ENCODE measurements at places on chromosomes 6 and 20. TPM values are rescaled to one million over a fixed set of nuclear protein-coding genes. Genes with fewer than 3 reads are reported as not detected.

GRCh38 chr20:20362774-20363433, 5.0 kb upstream of the INSM1 start:
- no peak for DNase-seq

GRCh38 chr6:170454512-170455285, 98.4 kb downstream of the PSMB1 start:
- no peak for DNase-seq

GRCh38 chr6:14180609-14181008, 63.0 kb downstream of the CD83 start:
- DNase-seq = no peak

DNA sequence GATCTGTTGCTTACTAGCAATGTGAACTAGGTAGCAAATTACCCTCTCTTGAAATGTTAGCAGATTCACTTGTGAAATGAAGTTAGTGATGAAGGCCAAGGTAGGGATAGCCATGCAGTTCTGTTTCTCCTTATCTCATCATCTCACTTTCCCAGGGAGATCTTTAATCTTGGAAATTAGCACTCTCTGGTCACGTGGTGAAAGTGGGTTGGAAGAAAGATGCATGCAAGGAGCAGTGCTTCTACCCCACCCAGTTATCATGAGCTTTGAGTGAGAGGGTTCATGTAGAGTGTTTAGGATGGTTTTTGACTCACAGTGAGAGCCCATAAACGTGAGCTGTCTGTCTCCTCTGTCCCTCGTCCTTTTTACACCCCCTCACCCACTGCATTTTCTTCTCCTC, 346.3 kb downstream of the QKI start:
- DNase-seq = no peak

DNA sequence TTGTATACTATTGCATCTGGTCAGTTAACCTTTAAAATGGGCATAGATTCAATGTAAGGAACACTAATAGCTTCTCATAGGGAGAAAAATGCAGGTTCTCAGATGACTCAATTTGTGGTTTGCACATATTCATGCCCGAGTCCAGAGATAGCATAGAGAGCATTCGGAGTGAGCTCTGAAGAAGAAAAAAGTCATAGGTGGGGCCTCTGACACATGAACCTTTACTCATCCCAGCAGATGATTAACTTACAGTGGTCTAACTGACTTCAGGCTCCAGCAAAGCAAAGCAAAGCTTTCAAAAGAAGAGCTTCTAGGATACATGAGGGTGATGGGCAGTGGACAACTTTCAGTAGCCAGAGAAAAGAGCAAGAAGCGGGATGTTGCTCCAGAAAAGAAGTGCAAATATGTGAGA, 55.3 kb upstream of the BTN3A2 start:
- DNase-seq = no peak

GRCh38 chr6:90090866-90091265, 196.6 kb downstream of the GJA10 start:
- no peak for DNase-seq

DNA sequence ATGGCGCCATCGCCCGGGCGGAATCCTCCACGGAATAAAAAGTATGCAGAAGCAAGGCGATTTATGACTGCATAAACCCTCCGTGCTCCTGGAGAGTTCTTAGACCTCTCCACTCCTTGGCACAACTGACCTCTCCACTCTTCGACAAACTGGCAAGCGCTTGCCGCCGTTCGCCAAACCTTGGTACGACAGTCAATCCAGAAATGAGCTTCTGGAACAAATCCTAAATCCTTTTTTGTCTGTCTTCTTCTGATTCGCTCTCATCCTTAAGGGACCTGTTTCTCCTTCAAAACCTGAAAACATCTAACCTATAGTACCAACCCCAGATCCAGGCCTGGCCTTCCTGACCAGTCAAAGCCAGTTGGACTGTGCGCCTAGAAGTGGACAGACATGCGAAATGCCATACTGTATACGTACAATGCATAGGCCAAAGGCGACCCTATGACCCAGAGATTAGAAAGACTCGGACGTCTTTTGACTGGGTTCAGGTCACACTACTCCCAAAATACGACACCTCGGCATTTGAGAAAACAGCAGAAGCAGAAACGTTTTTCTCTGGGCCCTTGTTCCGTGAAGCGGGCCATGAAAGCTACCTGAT, 59.4 kb downstream of the TRIM27 start:
- DNase-seq = no peak

DNA sequence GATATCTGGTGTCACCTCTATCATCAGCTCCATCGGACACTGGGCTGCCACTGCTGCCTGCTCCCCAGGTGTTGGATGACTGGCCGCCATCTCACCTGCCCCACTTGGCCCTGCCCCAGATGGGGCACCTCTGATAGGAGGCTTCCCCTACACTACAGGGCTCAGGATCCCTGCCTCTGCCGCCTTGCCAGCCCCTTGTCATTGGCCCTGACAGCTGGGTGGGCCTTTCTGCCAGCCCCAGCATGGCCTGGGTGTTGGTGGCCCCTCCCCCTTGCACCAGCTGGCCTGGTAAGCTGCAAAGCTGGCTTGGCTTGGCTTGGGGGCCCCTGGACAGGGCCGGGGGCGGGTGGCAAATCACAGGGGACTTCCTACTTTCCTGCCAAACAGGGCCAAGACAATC, 10.6 kb downstream of the PACSIN1 start:
- no peak for DNase-seq

GRCh38 chr20:59806578-59806975, 126.9 kb downstream of the SYCP2 start:
- no peak for DNase-seq

DNA sequence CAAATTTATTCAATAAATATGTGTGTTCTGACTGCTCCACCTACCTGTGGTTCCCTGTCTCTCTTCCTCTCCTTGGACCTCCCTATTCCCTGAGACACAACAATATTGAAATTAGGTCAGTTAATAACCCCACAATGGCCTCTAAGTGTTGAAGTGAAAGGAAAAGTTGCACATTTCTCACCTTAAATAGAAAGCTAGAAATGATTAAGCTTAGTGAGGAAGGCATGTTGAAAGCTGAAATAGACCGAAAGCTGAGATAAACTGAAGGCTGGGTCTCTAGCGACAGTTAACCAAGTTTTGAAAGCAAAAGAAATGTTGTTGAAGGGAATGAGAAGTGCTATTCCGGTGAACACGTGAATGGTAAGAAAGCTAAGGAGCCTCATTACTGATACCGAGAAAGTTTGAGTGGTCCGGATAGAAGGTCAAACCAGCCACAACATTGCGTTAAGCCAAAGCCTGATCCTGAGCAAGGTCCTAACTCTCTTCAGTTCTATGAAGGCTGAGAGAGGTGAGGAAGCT, 34.1 kb downstream of the UST start:
- DNase-seq = no peak

GRCh38 chr20:58069796-58070663, 158.4 kb downstream of the ANKRD60 start:
- no peak for DNase-seq

- no peak for DNase-seq
These were observed 9.5 kb upstream of the NKX2-2 start for GRCh38 chr20:21523281-21523868.

GRCh38 chr6:132333639-132334520, 67.4 kb downstream of the MOXD1 start:
- DNase-seq = no peak

- DNase-seq = no peak
These were observed 16.0 kb downstream of the FOXO3 start for GRCh38 chr6:108576709-108577108.

DNA sequence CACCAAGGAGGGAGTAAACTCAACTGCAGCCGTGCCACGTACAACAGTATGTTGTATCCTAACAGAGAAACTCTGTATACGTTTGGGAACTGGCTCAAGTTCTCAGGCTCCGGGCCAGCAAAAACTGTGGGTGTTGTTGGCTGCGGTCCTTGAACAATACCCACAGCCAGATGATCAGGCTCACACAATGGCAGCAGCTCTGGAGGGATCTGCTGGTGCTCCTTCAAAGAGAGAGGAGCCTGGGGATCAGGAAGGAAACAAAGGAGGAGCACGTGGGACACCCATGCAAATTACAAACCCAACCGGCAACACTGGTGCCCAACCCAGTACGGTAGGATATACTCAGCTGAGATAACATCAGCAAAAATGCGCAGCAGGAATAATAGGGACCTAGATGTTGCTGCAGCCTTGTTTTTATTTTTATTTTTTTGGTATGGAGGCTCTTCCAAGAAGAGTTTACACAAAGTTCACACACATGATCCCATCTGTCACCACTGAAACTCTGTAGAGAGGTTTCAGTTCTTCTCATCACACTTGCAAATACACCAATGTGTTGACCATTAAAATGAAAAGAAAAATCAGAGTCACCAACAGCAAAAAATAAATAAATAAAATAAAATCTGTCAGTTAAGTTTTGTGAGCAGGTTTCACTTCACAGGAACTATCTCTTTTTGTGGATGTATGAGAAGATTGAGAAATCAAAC, 41.2 kb upstream of the PDE10A start:
- DNase-seq = no peak

GRCh38 chr6:52333840-52334200, 28.1 kb upstream of the PAQR8 start:
- no peak for DNase-seq

GRCh38 chr6:37679539-37680476, 17.9 kb downstream of the MDGA1 start:
- peak; percentile 32 for DNase-seq

DNA sequence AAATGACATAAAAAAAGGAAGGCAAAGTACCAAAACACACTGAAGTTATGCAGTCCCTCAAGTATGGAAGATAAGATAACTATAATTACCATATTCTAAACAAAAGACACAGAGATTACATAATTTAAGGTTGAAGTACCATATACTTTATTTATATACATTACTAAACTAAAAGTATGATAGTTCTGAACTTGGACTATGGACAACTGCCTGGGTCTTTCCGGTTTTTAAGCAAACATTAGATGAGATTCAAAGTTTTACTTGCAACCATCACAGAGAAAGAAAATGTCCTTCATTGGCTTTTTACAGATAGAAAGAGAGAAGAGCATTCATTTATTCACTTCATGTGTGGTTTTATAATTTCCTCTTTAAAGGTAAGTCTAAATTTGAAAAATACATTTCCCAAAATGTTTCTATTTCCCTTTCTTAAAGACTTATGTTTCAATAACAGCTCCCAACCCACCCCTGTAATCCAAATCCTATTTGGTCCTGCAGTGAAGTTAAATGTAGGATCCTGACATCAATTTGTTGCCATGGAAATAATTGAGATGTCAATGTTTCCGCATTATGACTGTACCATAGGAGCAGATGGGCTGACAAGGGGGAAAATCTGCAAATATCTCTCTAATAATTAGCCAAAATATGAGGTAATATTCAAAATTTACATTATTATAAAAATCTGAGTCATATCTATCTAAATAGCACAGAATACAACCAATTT, 63.7 kb downstream of the PTPRK start:
- no peak for DNase-seq

DNA sequence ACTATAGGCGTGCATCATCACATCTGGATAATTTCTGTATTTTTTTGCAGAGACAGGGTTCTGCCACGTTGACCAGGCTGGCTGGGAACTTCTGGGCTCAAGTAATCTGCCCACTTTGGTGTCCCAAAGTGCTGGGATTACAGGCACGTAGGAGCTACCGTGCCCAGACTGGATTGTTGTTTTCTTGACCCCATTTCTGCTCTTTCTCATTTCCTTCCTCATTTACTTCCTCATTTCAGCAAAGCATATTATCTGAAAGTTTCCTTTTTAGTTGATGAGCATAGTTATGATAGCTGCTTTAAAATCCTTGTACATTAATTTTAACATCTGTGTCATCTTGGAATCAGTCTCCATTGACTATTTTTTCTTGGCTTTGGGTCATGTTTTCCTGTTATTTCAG, 301.0 kb upstream of the RUNX2 start:
- DNase-seq = no peak

- no peak for DNase-seq
These were observed 158.5 kb downstream of the THBS2 start for GRCh38 chr6:169095153-169095552.

DNA sequence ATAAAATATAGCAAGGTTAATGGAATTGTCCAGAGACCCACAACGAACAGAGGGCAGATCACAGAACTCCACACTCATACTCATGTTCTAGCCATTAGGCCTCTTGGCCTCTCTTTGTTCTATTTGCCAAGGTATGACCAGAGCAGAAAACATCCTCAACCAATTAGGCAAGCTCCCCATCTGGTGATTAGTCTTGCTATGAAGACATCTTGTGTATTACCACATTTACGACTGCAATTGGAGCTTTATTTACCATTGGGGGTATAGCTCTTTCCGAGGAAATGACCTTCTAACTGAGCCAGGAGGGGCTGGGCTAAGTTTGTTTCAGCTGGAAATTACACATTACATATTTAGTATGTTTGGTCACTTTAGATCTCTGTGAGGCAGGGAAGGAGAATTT, 593.9 kb downstream of the CD109 start:
- no peak for DNase-seq

- no peak for DNase-seq
These were observed 11.2 kb downstream of the SLC35A1 start for GRCh38 chr6:87483929-87484328.

DNA sequence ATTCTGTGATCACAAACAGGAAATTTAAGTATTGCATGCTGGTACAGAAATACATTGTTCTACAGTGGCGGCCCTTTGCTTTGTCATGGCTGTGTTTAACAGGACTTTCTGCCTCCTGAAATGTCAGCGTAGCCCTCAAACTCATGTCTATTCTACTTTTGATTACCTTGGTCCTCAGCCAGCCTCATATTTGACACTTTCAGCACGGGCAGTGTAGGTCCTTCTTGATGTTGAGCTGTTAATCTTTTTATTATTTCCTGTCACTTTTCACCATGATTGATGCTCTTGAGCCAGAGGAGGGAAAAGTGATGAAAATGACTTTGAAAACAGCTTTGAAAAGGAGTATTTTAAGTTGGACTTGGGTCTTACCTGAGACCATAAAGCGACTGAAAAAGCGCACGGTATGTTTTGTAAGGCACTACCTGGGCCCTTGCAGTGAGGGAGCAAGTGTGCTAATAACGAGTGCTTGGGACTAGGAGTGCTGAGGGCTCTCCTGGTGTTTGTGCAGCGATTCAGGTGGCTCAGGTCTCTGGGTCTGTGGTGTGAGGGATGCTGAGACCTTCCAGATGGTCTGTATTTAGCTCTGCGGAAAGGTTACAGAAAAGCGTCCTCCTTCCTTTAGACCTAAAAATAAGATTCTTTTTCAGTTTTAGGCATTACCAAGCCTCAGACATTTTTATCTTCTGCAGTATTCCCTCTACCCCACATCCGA, 45.2 kb upstream of the RREB1 start:
- no peak for DNase-seq

Gene ZC3H12D
- total RNA-seq = 2.1 TPM

Gene ISM1
- total RNA-seq = not detected

Gene ELMO2
- 92.3 TPM for total RNA-seq

Gene SYCP2
- 1.4 TPM for total RNA-seq

Gene BFSP1
- total RNA-seq = 0.14 TPM

Gene PSMA7
- total RNA-seq = 284 TPM

Gene SNTA1
- 1.5 TPM for total RNA-seq

Gene DDR1
- 2.9 TPM for total RNA-seq

Gene TSPYL1
- total RNA-seq = 50.9 TPM

Gene ATP6V1G2
- 2.3 TPM for total RNA-seq

Gene C20orf144
- total RNA-seq = 0.81 TPM

Gene TINAG
- not detected for total RNA-seq

Gene ZSCAN16
- 5.8 TPM for total RNA-seq

Gene LY6G6D
- total RNA-seq = not detected

Gene GSTA2
- not detected for total RNA-seq

Gene IMPG1
- total RNA-seq = not detected

Gene ID4
- total RNA-seq = not detected

Gene AGER
- total RNA-seq = 15.0 TPM

Gene TRAPPC3L
- total RNA-seq = not detected

Gene RIMS4
- not detected for total RNA-seq

Gene FAM209B
- total RNA-seq = 1.7 TPM

Measured in natural killer cell treated with Interleukin-12 subunit alpha and Interleukin-12 subunit beta and Interleukin-15 and Interleukin-18, amount 100 ng/mL, for 72 hours (primary cell).